ENCODE measurements at places on chromosomes 5 and 9.
A peak's percentile ranks its signal among the peaks of the same experiment; 100 is the strongest.

- DNase-seq: no peak
Measured at GRCh38 chr5:4555725-4556285, 584.3 kb upstream of the ADAMTS16 start.

GRCh38 chr9:119963258-119963797 is 594.1 kb upstream of the BRINP1 start:
- no peak for DNase-seq

- DNase-seq: no peak
Measured at GRCh38 chr9:16458696-16459420, 411.6 kb downstream of the BNC2 start.

DNA sequence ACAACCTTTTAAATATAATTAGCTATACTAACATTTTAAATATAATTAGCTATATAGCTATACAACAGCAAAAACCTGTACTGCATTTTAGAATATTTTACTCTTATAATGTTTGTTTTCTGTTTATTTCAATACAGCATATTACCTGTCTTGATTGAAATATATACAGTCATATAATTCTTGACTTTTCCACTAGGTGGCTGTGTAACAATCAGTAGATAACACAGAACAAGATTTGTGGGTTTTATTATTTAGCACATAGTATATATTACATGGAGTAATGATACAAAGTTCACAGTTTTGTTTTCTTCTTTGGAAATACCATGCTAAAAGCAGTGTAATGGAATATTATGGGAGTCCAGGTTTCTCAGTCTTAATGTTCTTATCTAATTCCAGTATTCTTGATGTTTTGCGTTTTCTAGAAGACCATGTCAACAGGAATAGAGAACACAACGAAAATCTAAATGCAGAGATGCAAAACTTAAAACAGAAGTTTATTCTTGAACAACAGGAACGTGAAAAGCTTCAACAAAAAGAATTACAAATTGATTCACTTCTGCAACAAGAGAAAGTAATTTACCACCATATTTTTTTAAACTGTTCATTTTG is 13.3 kb downstream of the HMMR start:
- DNase-seq: peak; percentile 38

GRCh38 chr9:110440796-110441195 is 103.1 kb upstream of the TXNDC8 start:
- DNase-seq: no peak

DNA sequence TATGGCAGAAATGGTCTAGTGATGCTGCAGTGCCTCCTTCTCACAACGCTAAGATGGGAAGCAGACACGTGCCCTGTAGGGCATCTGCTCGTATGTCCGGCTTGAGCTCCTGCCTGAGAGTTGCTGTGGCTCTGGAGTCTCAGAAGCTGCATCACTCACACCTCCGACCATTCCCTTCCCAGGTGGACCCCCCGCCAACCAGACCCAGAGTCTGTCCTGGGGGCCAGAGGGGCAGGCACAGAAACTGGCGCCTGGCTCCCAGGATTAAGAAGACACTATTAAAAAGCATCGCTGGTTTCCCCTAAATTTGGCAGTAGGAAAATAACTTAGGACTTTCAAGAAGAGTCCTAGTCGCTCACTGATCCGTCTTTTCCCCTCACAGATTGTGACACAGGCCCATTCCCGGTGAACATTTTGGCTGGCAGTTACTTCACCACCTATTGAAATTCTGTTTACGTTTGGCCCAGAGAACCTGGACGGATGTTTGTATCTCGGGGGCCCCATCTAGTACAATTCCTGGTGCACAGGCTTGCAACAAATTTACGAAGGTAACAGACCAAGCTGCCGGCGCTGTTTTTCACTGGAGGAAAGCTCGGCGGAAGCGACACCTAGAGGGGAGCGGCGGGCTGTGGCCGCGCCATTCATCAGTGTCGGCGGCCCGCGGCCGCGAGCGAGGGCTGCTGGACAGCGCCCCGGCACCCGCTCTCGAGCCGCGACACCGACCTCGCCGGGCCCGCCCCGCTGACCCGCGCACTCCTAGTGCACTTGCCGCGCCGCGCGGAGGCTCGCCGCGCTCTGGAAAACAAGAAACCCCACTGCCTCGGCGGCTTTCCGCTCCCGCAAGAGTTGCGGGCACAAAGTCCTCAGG is 1.6 kb downstream of the FSTL4 start:
- peak; percentile 10 for DNase-seq

DNA sequence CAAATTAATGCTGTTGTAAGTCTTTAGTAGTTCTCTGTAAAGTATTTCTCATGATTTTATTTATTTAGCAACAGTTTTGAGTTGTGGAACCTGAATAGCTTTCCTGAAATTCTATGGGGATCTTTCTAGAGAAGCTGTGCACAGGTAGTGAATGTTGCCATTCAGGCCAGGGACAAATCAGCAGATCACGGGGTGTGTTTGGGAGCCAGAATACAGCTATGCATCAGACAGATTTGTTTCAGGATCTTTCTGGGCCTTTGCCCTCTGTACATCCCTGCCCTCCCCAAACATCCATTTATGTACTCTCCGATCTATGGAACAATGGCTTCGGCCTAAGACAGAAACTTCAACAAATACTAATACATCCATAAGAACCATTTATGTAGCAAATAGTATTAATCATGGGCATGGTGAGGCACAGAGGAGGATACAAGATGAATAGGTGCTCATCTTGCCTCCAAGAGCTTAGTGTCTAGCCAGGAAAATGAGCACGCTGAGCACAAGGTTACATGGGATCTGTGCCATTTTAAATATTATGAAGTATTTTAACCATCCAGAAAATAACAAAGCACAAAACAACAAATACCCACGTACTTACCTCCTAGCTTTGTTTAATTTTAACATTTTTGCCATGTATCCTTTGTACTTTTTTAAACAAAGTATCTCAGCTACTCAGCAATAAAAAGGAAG is 13.1 kb downstream of the ARHGEF37 start:
- DNase-seq: no peak

- no peak for DNase-seq
Measured at GRCh38 chr5:72005671-72006070, 101.6 kb upstream of the MAP1B start.

- DNase-seq: no peak
Measured at GRCh38 chr5:156312897-156313694, 13.9 kb upstream of the SGCD start.

- no peak for DNase-seq
Measured at GRCh38 chr9:13141629-13142028, 137.9 kb downstream of the MPDZ start.

GRCh38 chr9:126154182-126154827 is 172.3 kb upstream of the MVB12B start:
- DNase-seq: no peak

- no peak for DNase-seq
Measured at GRCh38 chr5:143106174-143106573, 297.3 kb downstream of the NR3C1 start.

DNA sequence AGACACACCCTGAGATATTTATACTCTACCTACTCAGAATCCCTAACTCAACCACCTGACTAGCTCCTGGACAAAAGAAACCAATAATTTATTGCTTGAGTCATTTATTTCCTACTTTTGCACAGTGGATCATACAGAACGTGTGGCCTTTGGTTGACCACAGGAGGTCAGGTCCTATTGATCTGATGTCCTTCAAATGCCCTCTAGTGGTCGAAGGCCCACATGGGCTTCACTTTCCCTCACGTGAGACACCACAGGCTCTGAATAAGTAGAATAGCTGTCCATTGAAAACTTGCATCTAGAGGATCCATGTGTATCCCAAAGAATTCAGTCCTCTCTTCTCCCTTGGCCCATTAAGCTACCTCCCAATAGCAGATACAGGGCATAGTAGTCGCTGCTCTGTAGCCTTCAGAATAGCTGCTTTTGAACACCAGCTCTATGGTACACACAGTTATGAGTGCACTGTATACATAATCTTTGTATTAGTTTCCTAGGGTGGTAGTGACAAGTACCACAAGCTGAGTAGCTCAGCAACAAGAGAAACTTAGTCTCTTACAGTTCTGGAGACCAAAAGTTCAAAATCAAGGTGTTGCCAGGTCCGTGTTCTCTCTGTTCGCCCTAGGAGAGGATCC is 177.6 kb upstream of the SMARCA2 start:
- no peak for DNase-seq

DNA sequence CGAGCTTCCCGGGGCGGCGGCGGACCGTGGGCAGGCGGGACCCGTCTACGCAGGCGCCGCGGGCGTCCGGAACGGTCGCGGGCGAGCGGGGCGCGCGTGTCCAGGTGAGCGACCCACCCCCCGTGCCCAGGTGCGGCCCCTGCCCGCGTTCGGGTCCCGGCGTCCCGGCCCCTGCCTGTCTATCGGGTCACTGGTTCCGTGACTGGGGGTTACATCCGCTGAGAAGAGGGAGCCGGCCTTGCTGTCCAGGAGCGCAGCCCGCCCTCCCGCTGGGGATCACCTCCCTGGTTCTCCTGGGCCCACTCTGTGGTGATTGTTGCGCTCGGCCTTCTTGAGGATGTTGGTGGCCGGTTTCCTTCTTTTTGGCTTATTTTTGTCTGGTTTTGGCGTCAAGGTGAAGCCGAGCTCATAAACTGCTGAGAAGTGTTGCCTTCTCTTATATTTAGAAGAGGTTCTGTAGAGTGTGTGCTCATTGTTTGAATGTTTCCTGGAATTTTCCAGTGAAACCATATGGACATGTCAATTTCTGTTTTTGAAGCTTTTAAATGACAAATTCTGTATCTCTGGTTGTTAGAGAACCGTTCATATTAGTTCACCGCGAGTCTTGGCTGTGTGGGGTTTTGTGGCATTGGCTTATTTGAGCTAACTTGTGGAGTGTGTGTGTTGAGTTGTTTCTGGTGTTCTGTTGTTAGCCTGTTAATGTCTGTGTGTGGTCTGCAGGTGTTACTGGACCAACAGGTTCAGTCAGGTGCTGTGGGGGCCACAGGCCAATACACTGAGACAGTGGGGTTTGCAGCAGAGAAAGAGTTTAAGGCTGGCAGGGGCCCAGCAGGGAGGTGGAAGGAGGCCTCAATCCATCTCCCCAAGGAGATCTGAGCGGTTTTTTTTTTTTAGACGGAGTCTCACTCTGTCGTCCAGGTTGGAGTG is 621 bp downstream of the CEP72 start:
- no peak for DNase-seq

- no peak for DNase-seq
Measured at GRCh38 chr5:22908129-22908528, 55.0 kb upstream of the CDH12 start.

GRCh38 chr9:87570000-87570908 is 72.6 kb downstream of the DAPK1 start:
- no peak for DNase-seq

DNA sequence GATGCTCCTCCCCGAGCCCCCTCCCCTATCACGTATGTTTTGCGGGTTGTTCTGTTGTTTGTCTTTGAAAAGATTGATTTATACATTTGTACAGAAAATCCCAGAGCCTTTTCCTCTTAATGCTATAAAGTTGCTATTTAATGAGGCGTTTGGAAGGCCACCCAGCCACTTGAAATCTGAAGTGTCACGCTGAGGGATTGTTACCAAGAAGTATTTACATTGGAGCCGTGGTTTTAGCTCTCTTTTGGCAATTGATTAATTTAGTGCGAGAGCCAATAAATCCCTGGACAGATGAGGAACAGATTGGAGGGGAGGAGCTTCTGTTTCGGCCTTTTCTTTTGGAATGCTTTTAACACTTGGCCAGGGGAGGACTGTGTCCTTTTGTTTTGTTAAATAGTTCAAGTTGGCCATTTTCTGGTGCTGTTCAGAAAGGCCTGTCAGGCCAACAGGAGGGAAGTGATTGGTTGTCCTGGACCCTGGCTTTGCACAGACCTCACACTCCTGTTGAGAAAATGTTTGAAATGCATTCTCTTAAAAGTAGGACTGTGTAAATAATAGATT is 250.2 kb downstream of the PDZD2 start:
- DNase-seq: no peak

GRCh38 chr5:21810737-21811316 is 1042.3 kb downstream of the CDH12 start:
- no peak for DNase-seq

- no peak for DNase-seq
Measured at GRCh38 chr9:126125992-126126409, 200.6 kb upstream of the MVB12B start.

- no peak for DNase-seq
Measured at GRCh38 chr9:133323211-133323610, 12.8 kb downstream of the SURF6 start.

- no peak for DNase-seq
Measured at GRCh38 chr5:56725711-56726411, 89.5 kb upstream of the MAP3K1 start.

GRCh38 chr9:33114746-33115145 is 38.3 kb upstream of the SMU1 start:
- no peak for DNase-seq

- no peak for DNase-seq
Measured at GRCh38 chr9:85024374-85024773, 354.8 kb downstream of the NTRK2 start.

- DNase-seq: no peak
Measured at GRCh38 chr5:169808118-169808581, 171.1 kb downstream of the DOCK2 start.

DNA sequence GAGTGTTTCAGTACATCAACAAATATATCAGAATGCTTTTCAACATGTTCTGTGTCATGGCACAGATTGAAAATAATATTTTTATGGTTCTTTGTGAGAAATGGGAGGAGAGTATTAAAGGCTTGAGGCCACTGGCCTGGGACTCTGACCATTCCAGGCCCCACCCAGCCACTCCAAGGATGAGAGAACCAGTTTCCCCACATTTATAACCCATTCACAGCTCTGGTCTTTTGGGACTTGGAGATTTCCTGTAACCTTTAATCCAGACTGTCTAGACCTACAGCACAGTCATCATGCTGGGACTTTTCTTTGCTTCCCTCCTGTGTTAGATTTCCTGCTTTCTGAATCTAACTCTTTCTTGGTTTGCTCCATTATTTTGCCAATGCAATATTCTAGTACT is 389.6 kb downstream of the KIAA0825 start:
- DNase-seq: no peak

- DNase-seq: no peak
Measured at GRCh38 chr5:154595662-154596061, 117.6 kb upstream of the HAND1 start.

DNA sequence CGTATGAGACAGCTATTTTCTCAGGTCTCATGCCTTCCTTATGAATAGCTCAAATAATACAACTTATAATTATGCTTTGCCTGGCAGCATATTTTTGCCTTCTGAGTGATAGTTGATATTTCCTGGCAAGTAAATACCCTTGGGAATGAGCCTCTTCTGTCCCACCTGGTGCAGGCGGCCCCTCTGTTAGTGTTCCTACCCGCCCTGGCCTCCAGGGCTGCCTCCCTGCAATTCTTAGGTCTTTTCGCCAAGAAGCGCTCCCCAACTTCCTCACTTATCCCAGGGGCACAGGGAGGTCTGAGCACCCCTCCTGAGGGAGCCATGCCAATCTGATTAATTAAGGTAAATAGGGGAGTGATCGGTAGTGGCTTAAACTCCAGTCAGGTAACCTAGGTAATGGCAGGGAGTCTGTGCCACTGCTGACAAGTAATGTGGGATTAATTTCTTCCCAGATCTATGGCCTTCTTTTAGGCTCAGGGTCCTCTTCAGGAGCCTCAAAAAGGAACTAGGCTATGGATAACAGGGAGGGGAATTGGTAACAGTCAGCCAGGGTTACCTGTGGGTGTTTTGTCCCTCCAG is 81.5 kb downstream of the GALNT10 start:
- DNase-seq: no peak

Measured in CD4-positive, alpha-beta T cell treated with Interleukin-4 for 4 hours (primary cell).